Stimulated activated CD4-positive, alpha-beta T cell treated with anti-CD3 and anti-CD28 coated beads, Interleukin-1b, Interleukin-23, amount 100 ng/mL, for 1 hour (primary cell): ENCODE measurements at places on chromosomes 12 and 14.

DNA sequence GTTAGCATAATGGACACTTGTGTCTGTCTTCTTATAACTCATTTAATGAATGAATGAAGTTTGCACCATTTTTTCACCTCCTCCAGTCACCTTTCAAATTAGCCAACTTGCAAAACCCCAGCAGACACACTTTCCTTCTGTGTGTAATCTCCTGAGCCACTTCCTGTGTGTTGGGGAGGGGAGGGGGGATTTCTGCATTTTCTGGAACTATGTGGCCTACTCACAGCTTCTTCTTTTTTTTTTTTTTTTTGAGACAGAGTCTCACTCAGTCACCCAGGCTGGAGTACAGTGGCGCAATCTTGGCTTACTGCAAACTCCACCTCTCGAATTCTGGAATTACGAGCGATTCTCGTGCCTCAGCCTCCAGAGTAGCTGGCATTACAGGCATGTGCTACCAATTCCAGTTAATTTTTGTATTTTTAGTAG is 4.1 kb upstream of the SERPINA1 start:
- no peak for DNase-seq

- DNase-seq, result no peak
These were observed 479.8 kb downstream of the FUT8 start for GRCh38 chr14:65892315-65892714.

GRCh38 chr12:132415327-132416120 is 74.4 kb upstream of the FBRSL1 start:
- no peak for DNase-seq

- no peak for DNase-seq
These were observed 49.5 kb upstream of the FOXN3 start for GRCh38 chr14:89466484-89466883.

DNA sequence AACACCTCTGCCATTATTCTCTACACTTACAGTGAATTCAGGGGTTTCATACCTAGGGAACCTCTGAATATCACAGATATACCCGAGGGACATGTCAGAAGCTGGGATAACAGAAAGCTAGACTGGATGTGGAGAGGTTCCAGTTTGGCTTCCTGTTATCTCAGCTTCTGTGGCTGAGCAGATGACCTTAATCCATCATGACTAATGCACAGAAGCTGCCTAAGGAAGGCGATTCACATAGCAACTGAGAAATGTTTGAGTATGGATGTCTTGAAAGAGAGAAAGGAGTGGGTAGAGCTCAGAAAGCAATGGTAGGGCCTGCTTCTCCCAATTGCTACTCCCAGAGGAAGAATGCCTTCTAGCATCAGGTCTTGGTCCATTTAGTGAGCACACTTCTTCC is 187.6 kb downstream of the RMST start:
- no peak for DNase-seq

- DNase-seq, result no peak
These were observed 9.0 kb upstream of the YLPM1 start for GRCh38 chr14:74754157-74754556.

- DNase-seq, result no peak
These were observed 2.5 kb downstream of the FAM222A start for GRCh38 chr12:109716092-109716479.
